ENCODE measurements at places on chromosomes 4 and X. TPM values are rescaled to one million over a fixed set of nuclear protein-coding genes. Genes with fewer than 3 reads are reported as not detected.

DNA sequence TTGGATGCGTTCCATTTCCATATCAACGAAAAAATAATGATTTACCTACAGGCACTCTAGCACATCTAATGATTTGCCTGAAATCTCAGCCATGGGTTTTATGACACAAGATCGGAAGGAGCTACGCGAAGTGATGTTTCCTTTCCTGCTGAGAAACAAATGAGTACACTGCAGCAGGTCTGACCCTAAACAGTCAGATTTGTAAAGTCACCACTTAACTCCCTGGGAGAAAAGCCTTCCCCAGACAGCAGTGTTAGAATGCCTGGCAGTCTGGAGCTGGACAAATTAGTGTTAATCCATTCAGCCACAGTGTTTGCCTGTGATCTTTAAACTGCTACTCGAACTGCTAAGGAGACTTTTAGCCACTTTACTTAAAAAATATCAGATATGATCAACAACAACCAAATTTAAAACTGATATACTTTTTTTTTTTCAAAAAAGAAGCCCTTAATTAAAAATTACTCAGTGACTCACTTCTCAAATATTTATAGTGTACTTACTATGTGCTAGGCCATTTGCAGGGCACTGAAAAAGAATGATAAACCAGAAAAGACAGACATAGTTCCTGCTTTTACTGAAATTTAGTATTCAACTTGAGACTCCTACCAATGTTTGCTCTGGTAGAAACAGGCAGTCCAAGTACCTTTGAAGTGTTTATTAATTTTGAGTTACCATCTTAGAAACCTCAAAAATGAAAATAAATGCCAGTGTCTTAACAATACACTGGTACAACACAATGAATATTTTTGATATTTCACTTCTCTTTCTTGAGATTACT is 104.5 kb downstream of the SHISA3 start:
- DNase-seq: no peak

DNA sequence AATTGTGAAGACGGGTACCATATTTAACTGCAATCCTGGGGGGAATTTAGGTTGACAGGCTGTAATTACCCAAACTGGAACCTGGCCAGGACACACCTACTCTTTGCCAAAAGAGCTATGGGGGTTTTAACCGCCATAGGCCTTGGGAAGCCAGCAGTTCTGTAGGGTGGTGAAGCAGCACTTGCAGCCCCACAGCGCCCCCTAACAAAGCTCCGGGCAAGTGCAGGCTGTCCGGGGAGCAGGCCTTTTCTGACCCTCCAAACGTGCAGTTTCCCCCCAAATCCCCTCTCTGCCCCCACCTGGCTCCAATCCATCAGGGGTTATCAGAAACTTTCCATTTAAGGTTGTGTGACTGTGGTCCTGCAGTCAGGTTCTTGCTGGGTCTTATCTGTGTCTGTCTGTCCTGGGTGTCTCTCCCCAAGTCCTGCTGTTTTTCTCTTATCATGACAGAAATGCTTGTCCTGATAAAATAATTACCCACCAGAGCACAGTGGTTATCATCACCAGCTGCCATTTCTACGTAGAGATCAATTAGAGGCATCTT is 350.9 kb downstream of the MID1IP1 start:
- peak; percentile 68 for DNase-seq

- no peak for DNase-seq
Measured at GRCh38 chr4:166293556-166293955, 420.5 kb downstream of the TLL1 start.

- DNase-seq: no peak
Measured at GRCh38 chr4:113603911-113604310, 157.6 kb downstream of the CAMK2D start.

Gene IGFBP7
- 7.6 TPM for total RNA-seq

- DNase-seq: no peak
Measured at GRCh38 chr4:173517781-173518424, 12.1 kb downstream of the HAND2 start.

Gene WDFY3
- total RNA-seq: 94.8 TPM

Gene SAGE1
- 0.15 TPM for total RNA-seq

GRCh38 chrX:81355436-81355835 is 153.5 kb downstream of the SH3BGRL start:
- DNase-seq: peak; percentile 3

- DNase-seq: peak; percentile 48
Measured at GRCh38 chr4:121370729-121371325, 10.0 kb downstream of the QRFPR start.

Gene SAP30
- total RNA-seq: 22.2 TPM

- DNase-seq: no peak
Measured at GRCh38 chr4:153585026-153585425, 99.1 kb upstream of the TLR2 start.

GRCh38 chr4:80171251-80171650 is 26.1 kb upstream of the PRDM8 start:
- DNase-seq: no peak

- DNase-seq: no peak
Measured at GRCh38 chr4:56217343-56217890, 169.9 kb downstream of the AASDH start.

GRCh38 chr4:184534511-184535391 is 60.4 kb upstream of the IRF2 start:
- no peak for DNase-seq

- no peak for DNase-seq
Measured at GRCh38 chr4:143186212-143186611, 1.5 kb downstream of the USP38 start.

Gene PIN4
- total RNA-seq: 9.3 TPM

Gene CWH43
- total RNA-seq: not detected

Gene FAM53A
- total RNA-seq: 1.8 TPM

DNA sequence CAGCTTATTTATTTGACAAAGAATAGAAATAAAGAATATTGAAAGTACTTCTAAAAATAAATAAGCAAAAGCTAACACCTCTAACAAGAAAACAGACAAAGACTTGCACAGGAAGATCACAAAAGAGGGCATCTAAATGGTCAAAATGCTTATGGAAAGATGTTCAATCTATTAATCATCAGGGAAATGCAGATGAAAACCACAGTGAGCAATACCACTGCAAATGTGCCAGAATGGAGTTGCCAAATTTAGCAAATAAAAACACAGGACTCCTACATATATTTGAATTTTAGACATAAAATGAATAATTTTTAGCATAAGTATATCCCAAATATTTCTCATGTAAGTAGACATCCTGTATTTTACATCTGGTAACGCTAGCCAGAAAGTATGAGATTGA is 56.1 kb upstream of the HPGD start:
- DNase-seq: no peak

DNA sequence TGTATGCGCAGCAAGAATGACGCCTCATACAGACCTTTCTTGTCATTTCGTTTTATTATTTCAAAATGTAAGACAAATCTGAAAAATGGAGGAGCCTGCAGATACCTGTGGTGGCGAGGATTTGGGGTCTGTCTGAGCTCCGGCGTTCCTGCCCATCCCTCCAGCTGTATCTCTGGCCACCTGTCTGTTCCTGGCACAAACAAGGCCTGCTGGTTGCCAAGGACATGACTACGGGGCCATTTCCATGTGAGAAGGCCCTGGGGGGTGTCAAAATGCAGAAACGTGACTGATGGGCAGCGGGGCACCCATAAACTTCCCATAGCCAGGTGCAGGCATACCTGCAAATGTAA is 591 bp upstream of the TSPAN7 start:
- DNase-seq: no peak

GRCh38 chr4:29970626-29971025 is 749.5 kb upstream of the PCDH7 start:
- peak; percentile 11 for DNase-seq

Gene RHOXF2
- total RNA-seq: not detected

Gene CD40LG
- not detected for total RNA-seq

DNA sequence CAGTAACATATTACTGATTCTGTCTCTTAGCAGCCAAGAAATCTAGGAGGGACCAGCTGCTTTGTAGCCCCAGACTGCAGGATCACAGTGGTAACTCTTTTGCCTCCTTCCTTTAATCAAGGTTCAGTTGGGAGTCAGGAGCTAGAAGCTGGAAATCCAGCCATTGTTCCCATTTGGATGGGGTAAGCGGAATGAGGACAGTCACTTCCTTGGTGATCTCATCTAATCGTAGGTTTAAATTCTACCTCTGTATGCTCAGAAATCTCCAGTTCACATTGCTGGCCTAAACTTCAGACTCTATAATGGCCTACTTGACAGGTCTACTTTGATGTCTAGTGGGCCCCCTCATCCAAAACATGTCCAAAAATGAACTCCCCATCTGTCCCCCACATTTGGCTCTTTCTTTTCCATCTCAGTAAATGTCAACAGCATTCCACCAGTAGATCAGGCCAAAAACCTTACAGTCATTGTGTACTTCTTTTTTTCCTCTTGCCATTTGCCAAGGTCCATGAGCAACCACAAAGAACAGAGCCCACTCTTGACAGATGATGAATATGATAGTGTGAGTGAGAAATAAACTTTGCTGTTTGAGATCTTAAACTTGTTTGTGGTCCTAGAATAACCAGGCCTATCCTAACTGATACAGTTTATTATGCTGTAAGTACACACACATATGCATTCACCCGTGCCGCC is 40.1 kb downstream of the WWC2 start:
- no peak for DNase-seq

Gene AMBN
- not detected for total RNA-seq

Gene IL2
- total RNA-seq: not detected

Gene RIPPLY1
- total RNA-seq: not detected

Gene BRS3
- total RNA-seq: not detected

DNA sequence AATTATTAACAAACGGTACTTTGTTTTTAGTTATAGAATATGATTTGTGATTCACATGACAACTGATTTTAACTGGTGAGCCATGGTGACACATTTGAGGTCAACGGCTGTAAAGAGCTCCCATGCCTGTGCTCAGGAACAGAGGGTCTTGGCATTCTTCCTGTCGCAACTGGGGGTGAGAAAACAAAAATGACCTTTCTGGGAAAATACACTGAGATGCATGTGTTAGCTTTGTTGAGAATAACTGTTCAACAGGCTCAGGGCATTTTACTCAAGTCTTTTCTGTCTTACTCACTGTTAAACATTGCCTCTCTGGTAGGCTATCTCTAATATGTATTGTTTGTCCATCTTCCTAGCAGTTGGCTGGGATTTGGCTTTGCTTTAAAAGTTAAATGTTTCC is 57.1 kb upstream of the HPGD start:
- no peak for DNase-seq

DNA sequence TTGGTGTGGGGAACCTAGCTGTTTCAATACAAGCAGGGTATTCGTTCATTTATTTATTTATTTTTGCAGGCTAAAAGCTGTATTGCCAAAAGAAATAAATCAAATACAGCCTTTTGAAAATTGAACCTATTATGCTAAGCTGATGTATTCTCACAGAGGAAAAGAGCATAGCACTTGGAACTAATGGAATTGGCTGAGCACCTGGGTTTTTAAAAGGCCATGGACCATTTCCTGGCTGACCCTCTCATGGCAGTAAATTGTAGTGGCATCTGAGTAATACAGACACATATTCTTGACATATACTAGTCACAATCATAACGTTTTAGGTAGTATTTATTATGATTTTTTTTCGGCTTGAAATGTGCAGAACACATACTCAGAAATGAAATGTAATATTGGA is 71.8 kb upstream of the ALG13 start:
- no peak for DNase-seq

DNA sequence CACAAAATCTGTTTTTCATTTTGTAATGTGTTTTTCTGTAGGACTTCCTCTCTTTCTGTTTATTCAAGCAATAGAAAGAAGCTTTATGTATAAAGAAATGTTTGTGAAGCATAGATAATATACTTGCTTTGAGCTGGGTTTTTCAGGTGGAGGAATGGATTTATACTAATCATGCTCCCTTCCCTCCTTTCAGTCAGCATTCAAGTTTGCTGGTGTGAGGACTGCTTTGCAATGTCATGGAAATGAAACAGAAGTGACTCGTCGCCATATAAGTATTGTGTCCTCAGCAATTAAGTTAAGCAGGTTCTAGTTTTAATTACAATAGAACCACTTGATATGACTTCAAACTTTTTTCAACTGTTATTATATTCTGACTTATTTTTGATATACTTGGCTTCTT is 1447.1 kb downstream of the PCDH19 start:
- no peak for DNase-seq

DNA sequence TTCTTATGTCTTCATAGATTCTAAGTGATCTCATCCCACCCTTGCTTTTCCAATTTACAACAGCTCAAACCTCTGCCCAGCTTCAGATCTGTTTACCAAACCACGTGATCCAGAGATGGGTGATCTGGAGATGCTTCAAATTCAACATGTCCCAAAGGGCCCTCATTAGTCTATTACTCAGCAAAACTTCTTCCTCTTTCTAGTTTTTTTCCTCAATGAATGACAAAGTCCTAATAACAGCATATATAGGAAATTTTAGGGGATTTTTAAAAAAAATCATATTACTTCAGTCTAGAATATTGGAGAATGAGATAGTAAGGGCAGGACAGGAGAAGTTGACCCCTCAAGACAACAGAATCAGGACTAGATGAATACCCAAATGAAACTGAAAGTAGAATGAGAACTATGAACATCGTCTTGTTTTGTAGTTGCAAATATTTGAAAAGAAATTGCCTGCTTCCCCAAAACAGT is 127.1 kb downstream of the CFAP299 start:
- DNase-seq: no peak

GRCh38 chrX:152988536-152989291 is 5.2 kb downstream of the PNMA5 start:
- DNase-seq: no peak

DNA sequence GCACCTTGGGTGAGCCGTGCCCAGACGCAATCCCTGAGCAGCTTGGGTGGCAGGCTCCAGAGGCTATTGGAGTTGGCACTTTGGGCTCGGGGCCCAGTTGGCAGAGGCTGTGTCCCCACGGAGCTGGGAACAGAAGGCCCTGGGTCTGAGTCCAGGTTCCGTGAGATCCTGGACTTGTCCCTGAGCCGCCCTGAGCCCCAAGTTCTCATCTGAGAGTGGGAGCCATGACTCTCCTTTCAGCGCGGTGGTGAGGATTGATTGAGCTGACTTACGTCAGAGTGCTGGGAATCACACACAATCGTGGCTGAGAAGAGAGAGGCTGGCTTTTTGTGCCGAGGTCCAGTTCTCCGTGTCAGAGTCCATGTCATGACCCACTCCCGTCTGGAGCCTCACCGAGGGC is 98.0 kb downstream of the PSAPL1 start:
- DNase-seq: no peak

Gene CFI
- total RNA-seq: 2.6 TPM

Gene IBSP
- total RNA-seq: not detected

Gene MAGEE1
- 3.2 TPM for total RNA-seq

Gene CYLC1
- total RNA-seq: not detected

GRCh38 chr4:14700544-14700943 is 301.7 kb upstream of the CPEB2 start:
- DNase-seq: no peak

DNA sequence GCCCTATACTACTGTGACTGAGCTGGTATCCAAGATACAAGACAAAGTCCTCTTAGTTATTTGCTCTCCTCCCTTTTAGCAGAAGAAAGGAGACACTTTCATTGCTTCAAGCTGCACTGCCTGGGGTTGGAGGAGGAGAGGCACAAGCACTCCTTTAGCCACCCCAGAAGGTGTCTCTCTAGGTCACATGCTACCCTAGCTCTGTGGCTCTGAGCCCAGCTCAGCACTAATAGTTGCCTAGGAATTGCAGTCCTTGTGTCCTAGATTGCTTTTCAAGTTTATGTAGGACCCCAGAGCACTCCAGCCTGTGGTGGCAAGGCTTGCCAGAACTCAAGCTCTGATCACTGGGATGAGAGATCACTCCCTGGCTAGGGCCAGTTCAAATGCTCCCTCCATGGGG is 24.4 kb upstream of the LHFPL1 start:
- DNase-seq: no peak

Measured in endothelial cell (in vitro differentiated cells).